Central memory CD8-positive, alpha-beta T cell (primary cell): ENCODE measurements at places on chromosomes 16 and 17.

- H3K27me3 ChIP-seq: no peaks in the 10 kb centered on the region
- H3K4me3 ChIP-seq: no peak overlapping the region
- no peak for DNase-seq
- no peaks in the 10 kb centered on the region for H3K36me3 ChIP-seq
- H3K4me1 ChIP-seq: peaks cover 34% of the 10 kb centered on the region
- H3K27ac ChIP-seq: no peak overlapping the region
These were observed 696.9 kb downstream of the WWOX start for GRCh38 chr16:78796221-78796866.

- H3K27ac ChIP-seq: peak overlapping the region; percentile 82
- H3K36me3 ChIP-seq: peaks cover 28% of the 10 kb centered on the region
- DNase-seq: no peak
- H3K4me3 ChIP-seq: no peak overlapping the region
These were observed 38.5 kb downstream of the PGS1 start for GRCh38 chr17:78416791-78417530.

DNA sequence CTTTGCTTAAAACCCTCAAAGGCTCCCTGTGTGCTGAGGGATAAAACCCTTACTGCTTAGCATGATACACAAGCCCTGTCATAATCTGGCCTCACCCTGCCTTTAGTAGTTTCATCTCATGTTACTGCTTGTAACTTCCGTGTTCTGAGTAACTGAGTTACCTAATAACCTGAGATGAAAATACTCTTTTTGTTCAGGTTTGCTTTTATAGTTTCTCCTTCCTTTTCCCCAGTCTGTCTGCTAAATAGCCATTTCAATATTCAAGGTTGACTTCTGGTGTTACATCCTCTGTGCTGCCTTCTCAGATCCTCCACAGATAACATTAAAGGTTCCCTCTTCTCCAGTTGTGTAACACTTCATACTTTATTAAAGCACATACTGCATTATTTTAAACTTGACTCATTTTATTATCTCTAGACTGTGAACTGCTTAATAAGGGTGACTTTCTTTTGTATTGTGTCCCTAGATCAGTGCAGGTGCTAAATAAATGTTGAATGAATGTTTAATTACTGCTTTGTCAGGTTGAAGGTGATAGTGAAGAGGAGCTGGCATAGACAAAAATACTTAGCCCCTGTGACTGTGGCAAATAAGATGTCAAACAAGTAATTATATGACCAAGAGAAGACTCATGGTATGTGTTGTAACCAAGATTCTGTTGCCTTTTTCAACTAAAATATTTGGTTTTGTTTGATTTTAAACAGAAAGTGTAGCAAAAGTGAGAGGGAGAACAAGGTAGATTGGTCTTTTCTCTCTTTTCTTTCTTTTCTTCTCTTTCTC, 47.8 kb downstream of the NFAT5 start:
- H3K36me3 ChIP-seq: peaks cover 5% of the 10 kb centered on the region
- DNase-seq: no peak
- no peak overlapping the region for H3K4me3 ChIP-seq
- H3K27me3 ChIP-seq: no peaks in the 10 kb centered on the region
- H3K4me1 ChIP-seq: peaks cover 35% of the 10 kb centered on the region

DNA sequence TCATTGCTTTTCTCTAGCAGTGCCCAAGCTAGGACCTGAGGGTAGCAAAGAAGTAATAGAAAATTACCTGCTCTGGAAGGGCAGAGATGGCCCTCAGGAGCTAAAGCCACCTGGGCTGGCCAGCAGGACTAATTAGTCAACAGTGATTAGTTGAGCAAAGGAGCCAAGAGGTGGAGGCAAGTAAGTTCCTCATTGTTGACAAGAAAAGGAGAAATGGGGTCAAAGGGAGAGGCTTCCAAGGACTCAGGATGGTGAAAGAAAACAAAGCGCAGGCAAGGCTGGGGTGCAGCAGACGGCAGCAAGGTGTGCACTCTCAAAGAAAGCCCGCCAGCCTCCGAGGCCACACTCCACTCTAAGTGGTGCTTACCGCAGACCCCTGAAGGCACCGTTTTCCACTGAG, 44.6 kb downstream of the CMTM4 start:
- H3K4me1 ChIP-seq: peaks cover 10% of the 10 kb centered on the region
- no peak overlapping the region for H3K4me3 ChIP-seq
- peaks cover 30% of the 10 kb centered on the region for H3K27me3 ChIP-seq
- no peak for DNase-seq

DNA sequence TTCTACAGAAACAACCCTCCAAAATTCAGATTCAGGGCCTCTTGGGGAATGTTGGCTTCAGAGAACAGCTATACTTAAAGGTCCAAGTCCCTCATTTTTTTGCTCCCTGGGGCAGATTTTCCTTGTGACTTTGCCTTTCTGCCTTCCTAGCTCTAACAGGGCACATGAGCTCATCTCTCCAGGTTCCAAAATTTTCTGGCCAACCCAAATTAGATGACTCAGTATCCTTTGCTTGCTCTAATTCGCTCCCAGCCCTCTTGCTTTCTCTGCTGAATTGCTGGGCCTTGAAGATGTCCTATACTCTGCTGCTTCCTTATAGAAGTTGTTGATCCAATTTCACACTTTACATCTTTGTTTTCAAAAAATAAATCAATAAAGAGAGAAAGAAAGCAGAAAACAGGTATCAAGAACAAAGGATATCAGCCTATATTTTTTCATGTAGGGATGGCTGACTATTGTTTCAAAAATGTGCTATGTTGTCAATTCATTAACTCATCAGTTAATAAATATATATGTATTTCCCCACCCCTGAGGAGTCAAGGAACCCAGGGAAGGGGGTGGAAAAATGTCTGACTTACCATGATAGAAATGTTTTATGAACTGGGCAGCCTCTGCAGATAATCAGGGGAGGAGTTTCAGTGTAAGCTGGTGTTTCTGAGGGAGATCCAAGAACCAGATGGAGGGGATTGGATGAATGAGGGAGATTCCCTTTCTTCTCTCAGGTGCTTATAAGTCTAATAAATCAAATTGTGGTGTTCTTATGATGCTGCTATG, 1.0 kb upstream of the KRTAP4-2 start:
- no peaks in the 10 kb centered on the region for H3K36me3 ChIP-seq
- no peaks in the 10 kb centered on the region for H3K4me1 ChIP-seq
- peaks cover 11% of the 10 kb centered on the region for H3K27me3 ChIP-seq
- DNase-seq: no peak
- H3K4me3 ChIP-seq: no peak overlapping the region

- no peak for DNase-seq
- H3K27me3 ChIP-seq: peaks cover 76% of the 10 kb centered on the region
- H3K36me3 ChIP-seq: no peaks in the 10 kb centered on the region
- H3K27ac ChIP-seq: no peak overlapping the region
These were observed 472.4 kb downstream of the PMP22 start for GRCh38 chr17:14792746-14793145.

DNA sequence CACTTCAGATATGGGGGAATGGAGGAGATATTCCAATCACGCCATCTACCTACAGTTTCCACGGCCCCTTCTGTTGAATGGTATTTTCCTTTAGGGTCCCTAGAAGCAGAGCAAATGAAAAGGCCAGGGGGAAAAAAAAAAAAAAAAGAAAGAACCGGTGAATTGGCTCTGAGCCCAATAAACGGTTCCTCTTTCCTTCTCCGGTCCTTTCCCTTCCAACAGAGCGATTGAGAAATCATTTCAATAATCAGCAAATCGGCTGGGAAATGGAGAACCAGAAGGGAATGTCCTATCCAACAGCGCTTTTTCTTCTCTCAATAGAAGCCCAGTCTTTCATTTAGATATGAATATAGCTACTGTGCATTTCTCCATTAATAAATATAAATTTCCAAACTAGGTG, 26.8 kb upstream of the HOXB13 start:
- H3K27me3 ChIP-seq: peaks cover 98% of the 10 kb centered on the region
- no peak overlapping the region for H3K4me3 ChIP-seq
- peak overlapping the region; percentile 38 for H3K27ac ChIP-seq
- H3K36me3 ChIP-seq: peaks cover 8% of the 10 kb centered on the region

- no peaks in the 10 kb centered on the region for H3K4me1 ChIP-seq
- H3K4me3 ChIP-seq: no peak overlapping the region
- H3K36me3 ChIP-seq: no peaks in the 10 kb centered on the region
These were observed 403.3 kb upstream of the TNRC6C start for GRCh38 chr17:77555121-77555591.

DNA sequence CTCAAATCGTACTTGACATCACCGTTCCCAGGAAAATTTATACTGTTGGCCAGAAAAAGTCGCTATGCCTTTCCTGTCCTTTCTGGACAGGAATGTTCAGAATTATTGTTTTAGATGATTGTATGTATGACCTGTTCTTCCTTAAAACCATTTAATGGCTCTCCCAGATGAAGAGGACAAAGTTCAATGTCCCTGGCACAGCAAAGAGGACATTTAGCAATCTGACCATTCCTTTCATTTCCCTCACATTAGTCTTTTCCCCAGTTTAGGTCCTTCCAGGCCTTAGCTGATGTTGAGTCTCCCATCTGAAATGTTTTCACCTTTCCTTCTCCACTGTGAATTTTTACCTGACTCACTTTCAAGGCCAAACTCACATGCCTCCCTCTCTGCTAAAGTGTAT, 938.9 kb downstream of the CDH11 start:
- H3K27ac ChIP-seq: no peak overlapping the region
- DNase-seq: no peak
- no peaks in the 10 kb centered on the region for H3K27me3 ChIP-seq
- no peak overlapping the region for H3K4me3 ChIP-seq
- H3K4me1 ChIP-seq: no peaks in the 10 kb centered on the region

DNA sequence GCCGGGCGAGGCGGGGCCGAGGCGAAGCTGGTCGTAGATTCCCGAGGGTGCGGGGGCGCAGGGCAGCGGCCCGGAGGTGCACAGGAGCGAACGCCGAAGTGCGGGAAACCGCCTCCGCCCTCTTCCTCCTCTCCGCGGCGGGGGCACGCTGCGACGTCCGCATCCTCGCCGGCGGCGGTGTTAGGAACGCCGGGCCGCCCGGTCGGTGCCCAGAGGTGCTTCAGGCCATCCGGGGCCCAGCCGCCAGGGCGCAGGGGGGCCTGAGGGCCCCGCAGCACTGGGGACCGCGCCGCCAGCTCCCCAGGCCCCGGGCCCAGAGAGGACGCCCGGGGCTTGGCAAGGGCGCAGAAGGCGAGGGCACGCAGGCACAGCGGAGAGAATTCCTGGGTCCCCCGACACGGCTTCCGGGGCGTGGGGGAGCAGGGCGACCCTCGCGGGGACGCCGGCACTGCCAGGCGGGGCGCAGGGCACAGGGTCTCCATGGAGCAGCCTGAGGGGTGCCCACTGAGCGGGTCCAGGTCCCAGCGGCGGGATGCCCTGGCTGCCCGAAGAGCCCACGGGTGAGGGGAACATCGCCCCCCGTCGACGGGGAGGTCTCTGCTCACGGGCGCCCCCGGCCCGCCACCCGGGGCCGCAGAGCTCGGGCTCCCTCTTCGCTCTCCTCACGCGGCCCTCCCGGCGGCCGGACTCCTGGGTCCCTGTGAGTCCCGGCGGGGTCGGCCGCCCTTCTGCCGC, 576 bp downstream of the EPOP start:
- no peak overlapping the region for H3K27ac ChIP-seq
- peak overlapping the region; percentile 57 for H3K4me3 ChIP-seq
- peaks cover 53% of the 10 kb centered on the region for H3K27me3 ChIP-seq
- DNase-seq: no peak
- peaks cover 6% of the 10 kb centered on the region for H3K36me3 ChIP-seq

DNA sequence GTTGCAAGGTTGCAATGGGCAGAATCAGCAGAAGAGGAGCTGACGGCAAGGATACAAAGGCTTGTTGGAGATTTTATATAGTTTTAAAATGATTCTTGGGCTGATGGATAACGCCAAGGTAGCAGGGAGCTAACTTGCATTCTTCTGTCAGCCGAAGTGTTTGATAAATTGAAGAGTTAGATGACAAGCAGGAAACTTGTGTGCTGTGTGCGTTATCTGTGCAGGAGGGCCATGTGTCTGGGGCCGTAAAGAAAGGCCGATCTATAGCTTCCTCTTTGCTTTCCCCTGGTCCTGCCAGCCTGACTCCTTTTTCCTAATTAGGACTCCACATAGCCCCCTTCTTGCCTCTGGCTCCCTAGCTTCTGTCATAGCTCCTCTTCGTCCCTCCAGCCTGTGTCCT, 6.7 kb upstream of the WWOX start:
- H3K27me3 ChIP-seq: peaks cover 22% of the 10 kb centered on the region
- DNase-seq: no peak
- no peak overlapping the region for H3K27ac ChIP-seq

- H3K27me3 ChIP-seq: peaks cover 35% of the 10 kb centered on the region
- H3K4me1 ChIP-seq: peaks cover 49% of the 10 kb centered on the region
- peak; percentile 11 for DNase-seq
- peak within 1 kb of the TSS; percentile 73 for H3K27ac ChIP-seq
These were observed at the start of gene MMD for GRCh38 chr17:55421179-55421934. Gene MMD (minus strand): TSS chr17:55421835. CDS start chr17:55421695, 140 bp downstream.

GRCh38 chr16:84086341-84086740, 30.4 kb downstream of the MBTPS1 start:
- H3K27me3 ChIP-seq: no peaks in the 10 kb centered on the region
- H3K36me3 ChIP-seq: peaks cover 53% of the 10 kb centered on the region
- peaks cover 36% of the 10 kb centered on the region for H3K4me1 ChIP-seq
- DNase-seq: no peak

DNA sequence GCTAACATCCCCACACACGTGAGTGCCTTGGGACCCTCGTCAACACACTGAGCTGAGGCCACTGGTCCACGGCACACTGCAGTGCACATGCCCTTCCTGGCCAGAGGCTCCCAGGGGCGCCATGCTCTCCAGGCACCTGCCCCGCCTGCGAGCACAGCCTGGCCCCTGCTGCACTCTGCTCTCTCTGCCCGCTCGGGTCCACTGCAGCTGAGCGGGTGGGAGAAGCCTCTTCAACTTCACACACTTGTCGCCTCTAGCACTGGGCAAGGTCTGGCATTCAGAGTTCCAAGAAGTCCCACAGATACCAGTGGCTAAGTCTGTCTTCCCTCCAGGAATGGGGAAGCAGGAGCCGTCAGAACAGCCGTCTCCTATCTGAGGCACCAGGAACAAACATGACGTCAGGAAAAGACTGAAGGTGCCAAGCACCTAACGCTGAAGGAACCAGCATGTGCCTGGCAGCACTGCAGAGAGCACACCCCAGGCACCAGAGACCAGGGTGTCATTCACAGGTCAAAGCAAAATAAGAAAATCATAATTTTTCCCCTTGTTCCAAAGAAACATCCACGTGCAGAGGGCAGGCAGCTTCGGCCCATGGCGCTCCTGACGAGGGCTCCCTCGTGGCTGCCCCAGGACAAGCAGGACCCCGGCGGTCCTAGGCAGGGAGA, 82.9 kb downstream of the ZNF778 start:
- peaks cover 58% of the 10 kb centered on the region for H3K4me1 ChIP-seq
- peaks cover 15% of the 10 kb centered on the region for H3K36me3 ChIP-seq
- H3K27ac ChIP-seq: no peak overlapping the region
- no peak for DNase-seq

DNA sequence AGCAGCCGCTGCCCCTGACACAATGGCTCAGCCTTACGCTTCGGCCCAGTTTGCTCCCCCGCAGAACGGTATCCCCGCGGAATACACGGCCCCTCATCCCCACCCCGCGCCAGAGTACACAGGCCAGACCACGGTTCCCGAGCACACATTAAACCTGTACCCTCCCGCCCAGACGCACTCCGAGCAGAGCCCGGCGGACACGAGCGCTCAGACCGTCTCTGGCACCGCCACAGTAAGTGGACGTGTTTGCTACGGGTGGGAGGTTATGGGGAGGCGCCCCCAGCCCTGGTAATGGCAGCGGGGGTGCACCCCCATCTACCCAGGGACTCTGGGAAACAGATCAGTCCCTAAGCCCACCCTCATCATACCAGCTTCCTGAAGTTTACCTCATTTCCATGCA, 185.5 kb downstream of the RBFOX1 start:
- H3K27me3 ChIP-seq: no peaks in the 10 kb centered on the region
- H3K36me3 ChIP-seq: no peaks in the 10 kb centered on the region
- DNase-seq: no peak
- H3K27ac ChIP-seq: no peak overlapping the region
- no peak overlapping the region for H3K4me3 ChIP-seq
- H3K4me1 ChIP-seq: no peaks in the 10 kb centered on the region
